Prostate gland (tissue), 2 donors: ENCODE measurements at places on chromosomes 6 and 20. TPM values are rescaled to one million over a fixed set of nuclear protein-coding genes. Genes with fewer than 3 reads are reported as not detected.

GRCh38 chr6:17419189-17419575 is 25.8 kb downstream of the CAP2 start:
- DNase-seq, result no peak

GRCh38 chr20:49513009-49513408 is 30.5 kb upstream of the KCNB1 start:
- DNase-seq, result no peak

PRL gene
- not detected for total RNA-seq

DNA sequence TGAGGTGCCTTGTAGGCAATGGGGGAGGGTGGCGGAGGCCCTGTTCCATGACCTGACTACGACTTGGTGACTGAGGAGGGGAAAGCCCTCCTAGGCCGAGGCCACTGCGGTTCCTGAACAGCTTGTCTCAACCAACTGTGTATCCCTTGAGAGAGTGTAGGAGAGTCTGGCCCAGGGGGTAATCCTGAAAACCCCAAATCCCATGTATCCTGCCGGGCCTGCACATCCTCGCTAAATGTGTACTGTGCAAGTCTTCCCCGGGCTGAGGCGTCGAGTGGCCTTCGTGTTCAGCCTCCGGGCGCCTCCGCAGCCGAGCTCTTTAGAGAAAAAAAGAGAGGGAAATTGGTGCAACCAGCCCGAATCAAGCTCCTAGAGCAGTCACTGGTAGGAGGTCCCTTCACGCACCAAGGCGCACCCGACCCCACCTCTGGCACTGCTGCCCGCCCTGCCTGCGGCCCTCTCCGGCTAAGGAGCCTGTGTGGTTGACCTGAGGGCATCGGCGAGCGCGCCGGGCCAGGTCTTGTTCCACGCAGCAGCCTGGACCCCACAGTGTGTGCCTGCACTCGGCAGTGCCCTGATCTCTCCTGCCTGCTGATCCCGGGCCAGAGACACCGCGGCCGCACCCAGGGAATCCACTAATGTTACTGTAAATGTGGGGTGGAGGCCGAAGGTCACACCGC is 7.3 kb downstream of the SIM1 start:
- DNase-seq, result no peak

DNA sequence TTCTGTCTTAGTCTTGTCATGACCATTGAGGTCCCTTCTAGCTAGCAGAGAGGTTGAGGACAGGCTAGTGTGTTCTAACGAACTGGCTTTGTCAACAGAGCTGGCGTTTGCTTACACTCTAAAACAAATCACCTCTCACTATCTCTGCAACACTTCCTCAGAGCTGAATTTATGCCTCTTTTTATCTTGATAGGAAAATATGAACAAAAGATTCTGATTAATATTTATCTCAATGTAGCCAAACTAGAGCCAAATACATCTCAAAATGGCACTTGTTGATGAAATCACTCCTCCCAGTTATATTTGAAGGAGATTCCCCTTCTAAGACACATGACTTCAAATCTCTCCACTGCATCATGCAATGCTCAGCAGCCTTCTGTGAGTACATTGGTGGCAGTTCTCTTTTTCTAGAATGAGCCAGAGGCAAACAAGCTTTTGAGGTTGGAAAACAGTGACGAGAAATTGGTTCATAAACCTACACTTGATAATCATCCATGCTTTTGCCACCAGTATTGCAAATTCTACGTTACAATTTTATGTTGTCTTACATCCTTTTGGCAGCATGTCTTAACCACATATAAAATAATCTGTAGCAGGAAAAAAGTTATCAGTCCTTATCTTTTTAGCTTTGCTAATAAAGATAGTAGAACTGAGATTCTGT is 615.7 kb upstream of the CITED2 start:
- no peak for DNase-seq

GRCh38 chr20:17431621-17432364 is 99.4 kb downstream of the BFSP1 start:
- peak; percentile 33 for DNase-seq

GRCh38 chr20:51732096-51732791 is 35.9 kb downstream of the ATP9A start:
- no peak for DNase-seq

CST1 gene
- 1.2 TPM for total RNA-seq

ARMH2 gene
- total RNA-seq, result not detected

- no peak for DNase-seq
These were observed 170.2 kb upstream of the CITED2 start for GRCh38 chr6:139544701-139545057.

DNA sequence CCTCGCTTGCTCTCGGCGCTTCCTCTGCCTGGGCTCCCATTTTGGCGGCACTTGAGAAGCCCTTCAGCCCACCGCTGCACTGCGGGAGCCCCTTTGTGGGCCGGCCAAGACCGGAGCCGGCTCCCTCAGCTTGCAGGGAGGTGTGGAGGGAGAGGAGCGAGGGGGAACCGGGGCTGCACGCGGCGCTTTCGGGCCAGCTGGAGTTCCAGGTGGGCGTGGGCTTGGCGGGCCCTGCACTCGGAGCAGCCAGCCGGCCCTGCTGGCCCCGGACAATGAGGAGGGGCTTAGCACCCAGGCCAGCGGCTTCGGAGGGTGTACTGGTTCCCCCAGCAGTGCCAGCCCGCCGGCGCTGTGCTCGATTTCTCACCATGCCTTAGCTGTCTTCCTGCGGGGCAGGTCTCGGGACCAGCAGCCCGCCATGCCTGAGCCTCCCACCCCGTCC is 10.2 kb upstream of the SRPK1 start:
- DNase-seq, result no peak

DNA sequence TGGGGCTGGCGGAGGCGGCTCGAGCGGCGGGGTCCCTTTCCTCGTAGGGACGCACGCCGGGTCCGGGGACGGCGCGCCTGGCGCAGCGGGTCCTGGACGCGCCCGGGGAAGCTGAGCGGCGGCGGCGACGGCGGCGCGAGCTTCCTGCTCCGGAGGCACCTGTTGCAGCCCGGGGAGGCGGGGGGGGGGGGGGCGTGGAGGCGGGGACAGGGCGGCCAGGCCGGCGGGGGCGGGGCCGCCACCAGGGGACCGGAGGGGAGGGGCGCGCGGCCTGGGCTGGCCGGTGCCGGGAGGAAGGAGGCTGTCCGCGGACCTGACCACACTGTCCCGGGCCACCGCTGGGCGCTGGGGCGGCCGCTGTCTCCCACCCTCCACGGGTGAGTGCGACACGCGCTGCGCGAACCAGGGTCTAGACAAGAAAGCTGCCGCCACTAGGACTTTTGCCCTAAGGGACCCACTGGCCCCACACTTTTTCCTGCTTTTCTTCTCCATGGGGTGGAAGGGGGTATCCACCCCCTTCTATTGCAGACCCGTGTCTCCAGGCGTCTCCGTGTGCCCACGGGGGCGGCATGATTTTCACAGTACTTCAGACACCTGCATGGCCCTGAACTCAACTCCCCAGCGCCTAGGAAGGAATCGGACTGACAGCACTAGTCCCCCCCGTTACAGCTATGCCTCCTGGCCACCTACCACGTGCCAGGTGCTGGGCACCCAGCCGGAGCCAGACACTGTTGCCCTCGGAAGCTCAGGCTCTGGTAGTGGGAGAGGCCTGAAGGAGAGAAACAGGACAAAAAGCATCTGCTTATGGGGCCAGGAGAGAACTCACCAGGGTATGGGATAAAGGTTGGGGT is at the start of gene NFATC2:
TSS of gene NFATC2 (minus strand) at position 149 of the 851 bp plus-strand sequence. CDS start 220 bp downstream, outside the sequence.
- no peak for DNase-seq

DNA sequence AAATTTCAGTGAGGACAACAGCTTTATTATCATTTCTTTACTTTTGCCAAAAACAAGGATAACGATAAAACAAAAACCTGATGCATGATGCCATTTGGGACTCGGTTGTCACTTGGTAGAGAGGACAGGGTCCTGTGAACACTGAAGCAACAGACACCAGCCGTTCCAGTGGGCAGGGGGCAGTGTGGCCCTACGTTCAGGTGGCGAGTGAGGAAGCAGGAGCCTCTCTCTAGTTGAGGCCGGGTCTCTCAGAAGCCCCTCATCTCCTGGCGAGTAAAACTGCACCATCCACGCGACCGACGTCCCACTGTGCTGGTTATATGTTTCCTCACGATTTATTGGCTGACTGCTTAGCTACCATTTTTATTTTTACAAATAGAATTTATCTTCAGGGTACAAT is 231.6 kb downstream of the THBS2 start:
- DNase-seq, result no peak

DNA sequence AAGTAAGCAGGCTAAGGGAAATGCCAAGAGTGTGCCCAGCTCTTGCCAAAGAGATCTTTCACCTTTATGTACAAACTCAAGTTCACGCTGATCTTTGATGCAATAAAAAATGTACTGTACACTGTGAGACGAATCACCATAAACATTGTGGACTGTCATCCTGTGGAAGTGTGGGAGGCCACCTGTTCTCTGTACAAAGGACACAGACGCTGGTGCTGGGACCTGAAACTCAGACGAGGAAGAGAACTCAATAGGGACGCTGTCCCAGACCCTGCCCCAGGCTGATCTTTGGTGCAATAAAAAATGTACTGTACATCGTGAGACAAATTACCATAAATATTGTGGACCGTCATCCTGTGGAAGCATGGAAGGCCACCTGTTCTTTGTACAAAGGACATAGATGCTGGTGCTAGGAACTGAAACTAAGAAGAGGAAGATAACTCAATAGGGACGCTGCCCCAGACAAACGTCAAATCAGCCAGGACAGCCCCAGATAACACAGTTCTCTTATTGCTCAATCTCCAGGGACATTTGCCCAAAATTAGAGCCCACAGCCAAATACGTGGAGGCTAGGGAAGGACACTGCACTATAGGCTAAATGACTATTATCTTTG is 312.7 kb upstream of the SGK1 start:
- DNase-seq, result peak; percentile 78

- DNase-seq, result no peak
These were observed 290.8 kb downstream of the ZNF217 start for GRCh38 chr20:53302695-53303412.

GRCh38 chr20:11521476-11522365 is 396.0 kb upstream of the BTBD3 start:
- DNase-seq, result no peak

PARD6B gene
- 14.4 TPM for total RNA-seq

DNA sequence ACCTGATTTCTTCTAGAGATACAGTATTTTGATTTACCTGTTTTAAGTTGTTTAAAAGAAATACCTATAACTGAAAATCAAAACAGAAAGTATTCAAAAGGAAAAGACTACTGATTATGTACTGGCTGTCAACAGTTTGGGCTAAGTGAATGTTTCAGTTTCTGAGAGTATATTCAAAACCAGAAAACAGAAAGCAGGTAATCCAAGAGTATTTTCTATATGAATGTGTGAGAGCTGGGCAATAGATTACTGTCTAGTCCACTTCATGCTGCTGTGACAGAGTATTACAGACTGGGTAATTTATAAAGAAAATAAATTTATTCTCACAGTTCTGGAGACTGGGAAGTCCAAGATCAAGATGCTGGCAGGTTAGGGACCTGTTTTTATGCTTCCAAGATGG is 261.0 kb downstream of the ARHGAP18 start:
- no peak for DNase-seq

- no peak for DNase-seq
These were observed 398.2 kb downstream of the COL12A1 start for GRCh38 chr6:74807674-74808073.

DNA sequence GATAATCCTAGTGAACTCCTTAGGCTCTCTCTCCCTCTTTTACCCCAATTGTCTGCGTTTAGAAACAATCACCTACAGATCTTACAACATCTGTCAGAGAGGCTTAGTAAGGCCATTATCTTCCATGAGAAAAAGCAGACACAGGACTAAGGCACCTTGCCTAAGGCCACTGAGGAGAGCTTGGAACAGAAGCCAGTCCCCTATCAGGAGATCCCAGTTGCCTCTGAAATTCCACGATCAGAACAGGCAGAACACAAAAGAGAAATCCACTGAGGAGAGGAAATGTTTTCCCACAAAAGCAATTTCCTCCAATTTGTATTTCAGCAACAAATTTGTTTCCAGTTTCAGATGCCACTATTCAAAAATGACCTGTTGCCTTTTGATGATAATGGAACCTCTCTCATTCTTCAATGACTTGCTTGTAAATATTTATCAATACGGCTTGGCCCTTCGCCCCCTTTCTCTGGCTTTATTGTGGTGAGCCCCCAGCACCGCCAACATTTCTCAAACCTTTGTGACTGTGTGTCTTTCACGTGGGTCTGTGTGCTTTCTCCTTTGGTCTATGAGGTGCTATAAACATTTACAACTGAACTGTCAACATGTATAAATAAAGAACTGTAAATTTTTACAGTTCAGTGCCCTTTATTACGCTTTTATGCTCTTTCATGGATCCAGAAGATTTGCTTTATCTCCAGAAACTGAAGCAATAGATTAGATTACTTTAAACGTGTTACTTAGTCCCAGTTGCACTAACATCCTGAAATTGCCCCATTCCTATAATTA is 187.8 kb upstream of the PHACTR1 start:
- DNase-seq, result no peak

LY6G6C gene
- total RNA-seq, result not detected

- no peak for DNase-seq
These were observed 10.4 kb downstream of the DACT2 start for GRCh38 chr6:168309183-168309582.

- no peak for DNase-seq
These were observed 75.4 kb downstream of the PERP start for GRCh38 chr6:138031850-138032249.

DUSP22 gene
- 29.8 TPM for total RNA-seq
